ENCODE measurements at places on chromosomes 2 and 18.

DNA sequence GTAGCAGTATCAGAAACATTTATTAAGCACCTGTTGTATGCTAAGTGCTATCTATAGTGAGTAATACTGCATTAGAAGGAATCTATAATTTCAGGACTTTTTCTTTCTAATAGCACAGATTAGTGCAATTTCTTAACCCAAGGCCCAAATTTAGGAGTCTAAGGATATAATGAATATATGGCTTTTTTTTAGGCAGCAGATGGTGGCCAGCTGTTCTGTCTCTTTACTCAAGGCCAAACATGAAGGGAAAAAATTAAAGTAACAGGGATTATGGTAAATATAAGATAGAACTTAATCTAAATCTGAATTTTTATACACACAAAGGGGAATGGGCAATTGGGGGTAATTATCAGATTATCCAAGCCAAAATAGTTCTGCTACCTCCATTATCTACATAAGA lies 230.6 kb upstream of the SP5 start:
- no peak for DNase-seq

GRCh38 chr2:233111427-233111826 lies 51.3 kb downstream of the INPP5D start:
- DNase-seq = no peak

GRCh38 chr2:133062931-133063665 lies 393.1 kb upstream of the LYPD1 start:
- no peak for DNase-seq

DNA sequence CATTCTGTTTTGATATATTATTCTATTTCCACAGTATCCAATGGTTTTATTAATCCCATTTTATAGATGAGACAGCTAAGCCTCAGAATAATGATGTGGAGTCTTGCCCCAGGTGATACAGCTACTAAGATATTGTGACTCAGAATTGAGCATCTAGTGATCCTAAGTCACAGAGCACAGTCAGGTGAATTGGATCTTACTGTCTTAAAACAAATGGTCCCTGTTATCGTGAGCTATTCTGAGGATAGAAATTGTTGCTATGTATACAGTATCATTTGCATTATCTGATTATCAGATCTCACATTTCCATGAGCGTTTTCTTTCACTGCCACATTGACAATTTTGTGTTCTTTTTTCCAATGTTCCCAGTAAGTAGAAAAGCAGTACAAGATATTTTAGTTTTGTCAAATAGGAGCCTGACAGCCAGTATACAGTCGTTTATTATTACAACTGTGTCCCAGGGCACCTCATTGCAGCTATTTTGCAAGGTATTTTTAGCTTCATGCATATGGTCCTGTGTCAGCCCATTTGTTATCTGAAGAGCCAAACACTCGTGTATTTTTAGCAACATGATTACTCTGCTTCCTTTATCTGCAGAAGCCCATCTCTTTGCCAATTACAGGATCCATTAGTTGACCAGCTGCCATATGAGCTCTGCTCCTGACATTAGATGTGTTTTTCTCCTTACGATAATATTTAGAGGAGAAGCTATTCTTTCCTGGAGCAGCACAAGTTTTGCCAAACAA lies 25.1 kb upstream of the SGPP2 start:
- DNase-seq = no peak

DNA sequence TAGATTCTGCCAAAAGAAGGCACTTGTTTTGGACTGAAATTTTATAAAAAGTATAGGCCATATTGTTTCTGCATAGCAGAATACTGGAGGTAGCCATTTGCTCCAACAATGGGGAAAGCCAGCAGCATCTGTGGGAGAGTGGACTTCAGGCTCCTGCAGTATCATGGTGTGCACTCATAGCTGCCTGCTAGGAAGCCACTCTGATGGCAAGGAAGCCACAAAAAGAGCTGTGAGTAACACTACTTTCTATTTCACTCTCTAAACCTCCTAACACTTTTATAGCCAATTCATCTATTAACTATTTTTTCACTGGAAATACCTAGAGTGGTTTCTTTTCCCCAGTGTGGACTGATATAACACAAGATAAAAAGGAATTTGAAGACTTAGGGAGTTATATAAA lies 144.4 kb upstream of the KCNJ3 start:
- DNase-seq = no peak

- DNase-seq = no peak
Measured at GRCh38 chr2:207038299-207038698, 99.0 kb downstream of the CPO start.

DNA sequence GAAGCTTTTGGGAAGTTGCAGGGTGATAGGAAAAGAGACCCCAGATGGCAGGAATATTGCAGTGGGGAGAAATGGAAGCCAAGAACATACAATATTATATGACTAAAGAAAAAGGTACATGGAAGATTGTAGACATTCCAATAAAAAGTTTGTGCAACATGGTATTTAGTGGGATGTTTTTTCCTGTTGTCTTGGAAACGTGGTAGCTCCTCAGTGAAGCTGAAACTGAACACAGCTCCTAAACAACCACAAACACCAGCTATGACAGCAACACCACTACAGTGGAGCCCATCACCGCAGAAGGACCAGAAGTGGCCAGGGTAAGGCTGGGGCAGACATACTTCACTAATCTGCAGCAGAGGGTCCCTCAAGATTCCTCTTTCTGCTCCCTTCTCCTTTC lies 246.8 kb downstream of the CDH20 start:
- no peak for DNase-seq

DNA sequence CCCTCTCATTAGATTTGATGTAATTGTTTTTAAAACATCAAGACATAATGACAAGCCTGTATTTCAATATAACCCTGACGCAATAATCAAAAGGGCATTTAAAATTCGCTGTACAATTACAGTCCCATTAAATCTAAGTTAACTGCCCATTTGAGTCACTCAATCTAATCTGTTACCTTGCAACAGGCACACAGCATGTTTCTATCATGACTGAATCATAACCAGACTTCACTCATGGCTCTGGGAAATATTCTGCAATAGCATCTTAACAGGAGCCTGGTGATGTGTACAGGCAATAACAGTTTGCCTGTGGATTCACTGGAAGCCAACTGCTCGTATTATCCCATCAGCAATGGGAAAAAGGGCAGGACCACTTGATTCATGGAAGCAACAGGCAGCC lies 142.3 kb upstream of the NCKAP5 start:
- no peak for DNase-seq

DNA sequence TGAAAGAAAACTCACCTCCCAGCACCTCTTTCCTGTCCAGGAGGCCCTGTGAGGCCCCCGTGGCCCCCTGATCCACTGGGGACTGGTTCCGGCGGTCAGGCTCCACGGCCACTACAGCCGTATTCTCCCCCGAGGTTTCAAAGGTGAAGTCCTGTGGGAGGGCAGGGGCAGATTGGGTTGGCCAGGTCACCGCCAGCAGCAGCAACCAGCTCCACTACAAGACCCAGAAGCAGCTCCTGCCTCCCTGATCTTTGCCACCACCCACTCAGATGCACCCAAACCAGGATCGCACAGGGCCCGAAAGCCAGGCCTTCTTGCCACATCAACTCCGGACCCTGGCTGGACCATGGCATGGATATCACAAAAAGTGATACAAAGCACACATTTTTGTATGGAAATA lies 21.9 kb downstream of the SDC1 start:
- DNase-seq = no peak

DNA sequence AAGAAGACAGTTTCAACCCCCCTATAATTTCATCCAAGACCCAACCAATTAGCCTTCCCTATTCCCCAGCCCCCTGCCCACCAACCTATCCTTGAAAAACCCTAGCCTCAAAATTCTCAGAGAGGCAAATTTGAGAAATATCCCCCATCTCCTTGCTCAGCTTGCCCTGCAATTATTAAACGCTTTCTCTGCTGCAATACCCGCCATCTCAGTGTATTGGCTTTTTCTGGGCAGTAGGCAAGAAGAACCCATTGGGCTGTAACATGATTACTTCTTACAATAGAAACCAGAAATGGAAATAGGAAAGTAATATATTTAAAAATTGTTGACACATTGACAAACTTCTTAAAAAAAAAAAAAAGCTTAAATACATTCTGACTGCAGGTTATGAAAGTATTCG lies 140.6 kb upstream of the CCDC150 start:
- no peak for DNase-seq

DNA sequence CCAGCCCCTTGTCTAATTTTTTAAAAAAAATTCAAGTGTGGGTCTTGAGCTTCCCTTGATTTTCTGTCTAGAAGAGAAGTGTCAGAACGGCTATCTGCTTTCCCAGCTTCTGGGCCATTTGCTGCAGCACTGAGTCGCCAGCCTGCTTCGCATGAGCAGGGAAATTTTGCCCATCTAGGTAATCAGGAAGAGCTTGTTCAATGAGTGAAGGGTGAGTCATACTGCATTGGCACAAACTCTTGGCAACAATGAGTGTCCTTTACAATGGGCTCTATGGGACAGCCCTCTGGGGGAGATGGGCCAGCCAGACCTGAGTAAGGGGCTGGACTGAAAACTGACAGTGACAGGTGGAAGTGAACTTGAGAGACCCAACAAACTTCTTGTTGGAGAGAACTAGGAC lies 2.4 kb upstream of the RNF144A start:
- no peak for DNase-seq

DNA sequence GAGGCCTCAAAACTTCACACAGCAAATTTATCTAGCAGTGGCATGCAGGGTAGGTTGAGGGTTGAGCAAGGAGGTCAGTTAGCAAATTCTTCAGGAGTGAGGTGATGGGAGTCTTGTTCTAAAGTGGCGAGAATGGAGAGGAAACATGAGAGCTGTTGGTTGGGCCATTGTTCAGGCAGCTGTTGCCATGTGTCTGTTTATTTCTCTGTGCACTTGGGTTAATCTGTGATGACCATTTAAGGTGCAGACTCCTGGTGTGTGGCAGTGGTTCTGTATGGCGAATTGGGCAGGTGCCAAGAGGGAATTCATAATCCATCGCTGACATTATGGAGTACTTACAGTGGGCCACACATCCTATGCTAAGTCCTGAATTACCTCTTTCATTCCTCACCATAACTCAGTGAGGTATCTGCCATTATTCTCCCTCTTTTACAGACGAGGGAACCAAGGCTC lies 30.4 kb downstream of the TMEM178A start:
- DNase-seq = no peak

DNA sequence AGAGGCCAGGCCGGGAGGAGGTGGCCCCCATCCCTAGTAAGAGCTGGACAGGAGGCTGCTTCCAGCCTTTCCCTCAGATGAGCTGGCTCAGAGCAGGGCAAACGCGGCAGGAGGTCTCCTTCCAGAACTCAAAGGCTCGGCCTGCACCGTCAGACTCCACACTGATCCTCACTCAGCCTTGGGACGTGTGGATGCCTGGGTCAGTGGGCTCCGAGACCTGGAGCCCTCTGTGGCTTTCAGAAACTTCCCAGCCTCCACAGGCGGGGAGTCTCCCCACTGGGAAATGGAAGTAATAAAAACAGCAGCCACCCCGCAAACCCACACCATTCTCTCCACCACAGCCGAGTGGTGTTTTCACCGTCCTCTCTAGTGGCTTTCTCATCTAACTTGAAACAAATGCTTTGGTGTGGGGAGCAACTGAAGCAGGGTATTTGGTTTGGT lies 54.3 kb downstream of the INPP5D start:
- DNase-seq = no peak

DNA sequence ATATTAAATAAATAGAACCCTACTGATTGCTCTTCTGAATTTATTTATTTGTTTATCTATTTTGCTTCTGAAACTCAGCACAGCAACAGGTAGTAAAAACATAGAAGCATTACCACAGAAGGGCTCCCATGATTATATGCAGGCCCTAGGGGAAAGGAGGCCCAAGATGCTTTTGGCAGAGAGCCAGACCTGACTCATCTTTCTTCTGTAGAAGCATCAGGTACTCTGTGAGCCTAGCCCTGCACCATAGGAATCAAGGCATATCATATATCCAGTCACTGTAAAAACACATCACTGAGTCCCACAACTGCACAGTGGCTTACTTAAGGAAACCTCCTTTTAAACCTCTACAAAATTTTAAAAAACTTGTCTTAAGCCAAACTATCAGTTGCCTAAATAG lies 1.8 kb downstream of the SCN9A start:
- no peak for DNase-seq

DNA sequence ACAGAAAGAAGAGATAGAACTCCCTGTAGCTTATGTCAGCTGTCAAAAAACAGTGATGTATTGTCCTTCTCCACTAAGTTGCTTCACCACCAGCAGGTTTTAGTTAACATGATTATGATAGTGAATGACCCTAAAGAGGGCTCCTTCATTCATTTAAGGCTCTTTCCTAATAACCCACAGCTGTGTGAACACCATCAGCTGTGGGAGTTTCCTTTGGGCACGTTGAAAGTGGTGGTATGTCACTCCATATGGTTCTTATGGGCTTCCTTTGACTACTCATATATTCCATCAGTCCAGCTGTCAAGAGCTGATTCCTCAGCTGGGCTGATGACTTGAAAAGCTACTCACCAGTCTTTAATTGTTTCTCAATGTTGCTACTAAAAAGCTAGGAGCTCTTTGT lies 210.3 kb downstream of the UBE2E3 start:
- DNase-seq = no peak

DNA sequence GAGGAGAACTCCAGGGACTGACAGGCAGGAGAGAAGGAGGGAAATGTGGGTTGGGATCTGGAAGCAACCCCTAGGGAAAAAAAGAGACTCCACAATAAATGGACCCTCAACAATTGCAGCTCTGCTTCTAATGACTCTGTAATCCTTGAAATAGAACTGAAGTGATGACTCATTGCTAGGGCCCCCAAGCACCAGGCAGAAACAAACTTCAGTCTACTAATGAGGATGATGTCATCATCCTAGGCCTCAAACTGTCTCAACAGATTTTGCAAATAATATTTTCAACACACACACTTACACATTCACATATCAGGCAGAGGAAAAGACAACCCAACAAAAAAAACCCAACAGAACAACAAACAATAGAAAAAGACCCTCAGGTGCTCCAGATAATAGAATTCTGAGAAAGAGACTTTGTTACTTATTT lies 143.3 kb downstream of the HDAC4 start:
- DNase-seq = no peak

DNA sequence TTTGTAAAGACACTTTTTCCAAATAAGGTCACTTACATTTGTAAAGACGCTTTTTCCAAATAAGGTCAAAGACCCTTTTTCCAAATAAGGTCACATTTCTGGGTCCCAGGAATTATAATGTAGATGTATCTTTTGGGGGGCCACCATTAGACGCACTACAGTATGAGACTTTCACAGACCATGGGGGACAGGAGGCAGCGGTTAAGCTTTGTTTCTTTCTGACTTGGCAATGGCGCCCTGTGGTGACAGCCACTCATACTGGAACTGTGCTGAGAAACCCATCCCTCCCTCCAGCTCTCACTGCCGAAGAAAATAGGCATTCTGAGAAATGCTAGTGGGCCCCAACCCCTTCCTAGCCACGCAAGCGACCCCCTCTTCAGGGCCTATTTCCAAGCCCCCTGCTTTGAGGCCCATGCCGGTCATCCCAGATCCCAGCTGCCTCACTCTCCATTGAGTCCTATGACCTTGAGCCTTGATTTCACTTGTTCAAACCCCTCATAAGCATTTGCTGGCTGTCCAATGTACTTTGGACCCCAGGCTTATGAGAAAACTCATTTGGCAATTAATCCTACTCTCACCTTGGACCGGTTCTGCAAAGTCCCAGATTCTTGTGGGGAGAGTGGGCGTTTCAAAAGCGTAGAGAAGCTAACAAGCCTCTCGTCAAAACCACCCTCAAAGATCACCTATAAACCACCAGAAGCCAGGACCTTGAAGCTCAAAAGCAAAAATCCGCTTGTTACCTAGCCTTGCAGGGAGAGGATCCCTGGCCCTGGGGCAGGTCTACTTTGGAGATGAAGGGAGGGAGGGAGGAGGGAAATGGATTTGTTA lies 11.3 kb upstream of the SPATA3 start:
- no peak for DNase-seq

Data from activated CD8-positive, alpha-beta memory T cell treated with anti-CD3 and anti-CD28 coated beads for 4 hours (primary cell).